ENCODE measurements at places on chromosomes 6 and 20.

- DNase-seq: no peak
These were observed 165.1 kb downstream of the SASH1 start for GRCh38 chr6:148507774-148508173.

GRCh38 chr20:20713244-20713765, 861 bp upstream of the RALGAPA2 start:
- DNase-seq: no peak

GRCh38 chr6:49739423-49739822, 4.8 kb downstream of the CRISP3 start:
- DNase-seq: no peak

- no peak for DNase-seq
These were observed 239.7 kb downstream of the TTLL2 start for GRCh38 chr6:167564416-167565250.

GRCh38 chr6:5997420-5997987, 9.2 kb downstream of the NRN1 start:
- peak; percentile 24 for DNase-seq

DNA sequence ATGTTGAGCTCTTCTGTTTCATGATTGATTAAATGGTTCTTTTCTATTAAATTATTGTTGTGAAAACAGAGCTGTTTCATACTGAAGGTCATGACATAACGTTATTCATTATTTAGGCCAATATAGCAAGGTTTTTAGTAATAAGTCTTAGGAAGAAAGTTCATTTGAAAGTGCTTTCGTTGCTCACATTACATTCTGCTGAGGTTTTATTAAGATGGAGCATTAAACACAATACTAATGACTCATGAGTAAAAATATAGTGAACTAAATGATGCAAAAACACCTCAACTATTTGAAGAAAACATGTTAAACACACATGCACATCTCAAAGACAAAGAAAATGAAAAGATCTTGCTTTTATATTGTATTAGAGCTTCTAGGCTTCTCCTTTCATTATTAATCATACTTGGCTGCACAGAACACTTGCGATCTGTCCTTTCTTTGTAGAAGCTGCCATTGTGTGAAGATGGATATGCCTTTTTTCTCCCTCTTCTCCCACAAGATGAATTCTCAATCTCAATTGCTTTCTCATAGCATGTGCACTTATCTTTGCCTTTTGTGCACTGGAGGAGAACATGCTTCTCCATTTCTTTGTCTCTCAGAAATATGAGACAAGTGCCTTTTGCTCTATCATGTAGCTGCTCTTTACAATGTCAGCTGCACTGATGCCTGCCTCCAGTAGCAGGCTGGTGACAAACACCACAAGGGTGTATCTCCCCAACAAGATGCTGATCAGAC, 312.4 kb downstream of the PHF3 start:
- no peak for DNase-seq

GRCh38 chr20:52577696-52578095, 386.1 kb upstream of the ZFP64 start:
- no peak for DNase-seq

GRCh38 chr20:42686057-42686456, 503.6 kb downstream of the PTPRT start:
- DNase-seq: no peak

DNA sequence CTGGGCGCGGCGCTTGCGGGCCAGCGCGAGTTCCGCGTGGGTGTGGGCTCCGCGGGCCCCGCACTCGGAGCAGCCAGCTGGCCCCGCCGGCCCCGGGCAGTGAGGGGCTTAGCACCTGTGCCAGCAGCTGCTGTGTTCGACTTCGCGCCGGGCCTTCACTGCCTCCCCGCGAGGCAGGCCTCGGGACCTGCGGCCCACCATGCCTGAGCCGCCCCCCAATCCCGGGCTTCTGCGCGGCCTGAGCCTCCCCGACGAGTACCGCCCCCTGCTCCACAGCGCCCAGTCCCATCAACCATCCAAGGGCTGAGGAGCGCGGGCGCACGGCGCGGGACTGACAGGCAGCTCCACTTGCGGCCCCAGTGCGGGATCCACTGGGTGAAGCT, 36.2 kb downstream of the RIOK1 start:
- DNase-seq: no peak

DNA sequence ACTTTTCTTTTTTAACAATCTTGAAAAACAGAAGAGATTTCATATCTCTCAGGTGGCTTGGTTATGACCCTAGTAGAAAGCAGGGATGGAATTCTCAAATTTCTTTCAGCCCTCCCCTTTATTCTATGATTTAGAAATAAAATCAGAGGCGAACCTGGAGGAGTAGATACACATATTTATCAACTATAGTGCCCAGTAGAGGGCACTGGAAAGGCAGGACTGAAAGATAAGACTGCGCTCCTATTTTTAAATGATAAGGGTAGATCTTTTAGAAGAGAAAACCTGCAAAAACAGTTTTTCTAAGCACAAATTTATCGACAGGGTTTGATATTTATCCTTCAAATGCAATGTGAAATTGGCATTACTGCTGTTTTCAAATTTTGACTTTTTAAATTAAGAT, 1296.6 kb downstream of the EPHA7 start:
- no peak for DNase-seq

- no peak for DNase-seq
These were observed 108.9 kb downstream of the VEGFA start for GRCh38 chr6:43878823-43879495.

DNA sequence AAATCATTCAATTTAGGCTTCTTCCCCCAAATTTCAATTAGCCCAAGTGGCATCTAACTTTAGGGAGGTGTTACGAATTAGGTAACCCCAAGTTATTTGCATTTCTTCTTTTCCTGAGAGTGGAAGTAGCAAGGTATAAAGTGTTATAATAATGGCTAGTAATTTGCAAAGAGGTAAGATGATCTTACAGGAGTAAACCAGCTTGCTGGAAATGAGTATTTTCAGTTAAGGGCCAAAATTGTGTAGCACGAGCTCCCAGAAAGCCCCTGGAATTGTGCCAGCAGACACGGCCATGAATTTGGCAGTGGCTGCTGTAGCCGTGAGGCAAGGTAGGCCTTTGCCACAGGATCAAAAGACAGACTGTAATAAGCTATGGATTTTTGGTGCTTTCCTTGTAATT, 38.0 kb downstream of the CITED2 start:
- DNase-seq: no peak

DNA sequence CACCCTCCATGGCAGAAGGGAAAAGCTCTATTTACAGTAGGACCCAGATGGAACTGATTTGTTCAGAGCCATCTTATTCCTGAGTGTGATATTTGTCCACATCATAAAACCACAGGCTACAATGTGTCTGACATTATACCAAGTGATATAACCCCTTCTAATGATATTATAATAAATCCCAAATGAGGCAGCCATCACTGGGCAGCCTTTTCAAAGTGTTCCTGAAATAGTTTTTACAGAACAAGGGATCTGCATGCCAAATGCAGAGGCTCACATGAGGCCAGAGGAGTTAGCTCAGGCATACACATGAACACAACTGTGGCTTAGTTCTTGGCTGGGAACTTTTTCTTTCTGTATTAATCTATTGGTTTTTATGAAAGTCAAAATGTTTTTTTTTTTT, 207.7 kb downstream of the MAFB start:
- DNase-seq: no peak

- DNase-seq: no peak
These were observed 20.4 kb downstream of the ZNF184 start for GRCh38 chr6:27452496-27452897.

- DNase-seq: no peak
These were observed 192.3 kb downstream of the TMEM200A start for GRCh38 chr6:130558131-130558530.

GRCh38 chr6:54288474-54288873, 19.8 kb upstream of the TINAG start:
- DNase-seq: no peak

- DNase-seq: peak; percentile 44
These were observed 3.9 kb downstream of the PLCG1 start for GRCh38 chr20:41141153-41141815.

- no peak for DNase-seq
These were observed 47.9 kb downstream of the CEP57L1 start for GRCh38 chr6:109143191-109143590.

DNA sequence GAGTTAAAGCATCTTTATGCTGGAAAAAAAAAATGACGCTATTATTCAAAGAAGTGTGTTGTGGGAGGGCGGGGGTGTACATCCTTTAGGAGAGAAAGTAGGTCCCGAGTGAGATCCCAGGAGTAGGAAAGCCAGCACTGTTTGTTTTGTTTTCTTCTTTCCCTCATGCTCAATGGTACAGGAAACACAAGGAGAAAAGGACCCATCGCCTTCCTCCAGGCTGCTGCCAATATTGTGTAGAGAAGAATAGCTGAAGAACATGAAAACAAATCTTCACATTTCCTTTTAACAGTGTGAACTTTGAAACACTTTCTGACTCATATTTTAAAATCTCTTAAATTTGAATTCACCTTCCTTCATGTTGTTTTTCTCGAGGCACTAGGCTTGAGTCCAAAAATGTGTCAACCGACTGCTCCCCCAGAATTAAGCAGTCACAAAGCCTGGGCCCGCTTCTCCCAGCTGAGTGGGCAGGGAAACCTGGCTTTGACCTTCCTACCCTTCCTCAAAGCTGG, 22.3 kb downstream of the PPP1R16B start:
- DNase-seq: no peak

Measured in activated CD8-positive, alpha-beta T cell treated with anti-CD3 and anti-CD28 coated beads for 36 hours (primary cell).